ENCODE measurements at places on chromosomes 11 and 22.

GRCh38 chr11:126739499-126740145, 260.9 kb downstream of the KIRREL3 start:
- DNase-seq: no peak

DNA sequence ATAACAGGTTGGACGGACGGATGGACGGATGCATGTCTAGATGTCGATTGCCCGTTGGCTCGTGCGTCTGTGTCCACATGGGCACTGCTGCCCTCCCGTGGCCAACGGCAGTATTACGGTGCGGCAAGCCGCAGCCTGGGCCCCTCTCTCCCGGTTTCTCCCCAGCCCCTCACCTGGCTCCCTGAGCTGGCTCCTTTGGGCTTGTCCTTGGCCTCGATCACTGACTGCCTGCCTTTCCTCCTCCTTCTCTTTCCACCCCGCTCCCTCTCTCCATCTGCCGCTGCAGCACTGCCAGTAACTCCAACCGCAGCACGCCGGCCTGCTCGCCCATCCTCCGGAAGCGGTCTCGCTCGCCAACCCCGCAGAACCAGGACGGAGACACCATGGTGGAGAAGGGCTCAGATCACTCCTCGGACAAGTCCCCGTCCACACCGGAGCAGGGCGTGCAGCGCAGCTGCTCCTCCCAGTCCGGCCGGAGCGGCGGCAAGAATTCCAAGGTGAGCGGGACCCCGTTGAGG, 77.3 kb downstream of the SCN3B start:
- DNase-seq: peak; percentile 60

- no peak for DNase-seq
Measured at GRCh38 chr11:1538153-1538552, 33.9 kb downstream of the DUSP8 start.

GRCh38 chr11:122780296-122780949, 57.9 kb upstream of the CRTAM start:
- no peak for DNase-seq

DNA sequence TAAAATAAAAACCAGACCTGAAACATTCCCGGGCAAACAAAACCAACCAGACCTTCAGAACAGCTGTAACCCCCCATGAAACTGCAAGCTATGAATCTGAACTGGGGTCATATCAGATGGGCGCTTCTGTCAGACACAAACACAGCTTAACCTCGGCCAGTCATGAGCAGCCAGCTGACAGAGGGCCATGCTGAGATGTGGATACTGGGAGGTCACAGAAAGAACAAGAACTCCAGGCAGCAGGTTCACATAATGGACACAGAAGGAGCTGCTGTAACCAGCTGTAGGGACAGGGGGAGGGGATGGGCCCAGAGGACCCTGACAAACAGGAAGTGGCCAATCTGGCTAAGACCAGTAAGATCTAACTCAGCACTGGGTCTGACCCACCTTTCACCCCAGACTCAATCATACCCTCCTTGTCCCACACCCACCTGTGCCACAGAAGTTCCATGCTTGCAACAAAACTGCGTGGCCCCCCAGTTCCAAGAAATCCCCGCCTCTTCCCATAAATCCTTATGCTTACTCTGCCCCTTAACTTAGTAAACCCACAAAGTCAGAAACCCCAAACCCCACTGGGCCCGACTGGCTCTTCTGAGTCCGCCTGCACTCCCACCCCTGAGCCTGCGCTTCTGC, 4.0 kb downstream of the APOL4 start:
- DNase-seq: peak; percentile 24

- no peak for DNase-seq
Measured at GRCh38 chr11:105429096-105429910, 180.6 kb upstream of the GRIA4 start.

- DNase-seq: no peak
Measured at GRCh38 chr22:42862045-42862734, 5.1 kb upstream of the ARFGAP3 start.

GRCh38 chr11:9568854-9569587, 4.4 kb upstream of the WEE1 start:
- DNase-seq: peak; percentile 13

DNA sequence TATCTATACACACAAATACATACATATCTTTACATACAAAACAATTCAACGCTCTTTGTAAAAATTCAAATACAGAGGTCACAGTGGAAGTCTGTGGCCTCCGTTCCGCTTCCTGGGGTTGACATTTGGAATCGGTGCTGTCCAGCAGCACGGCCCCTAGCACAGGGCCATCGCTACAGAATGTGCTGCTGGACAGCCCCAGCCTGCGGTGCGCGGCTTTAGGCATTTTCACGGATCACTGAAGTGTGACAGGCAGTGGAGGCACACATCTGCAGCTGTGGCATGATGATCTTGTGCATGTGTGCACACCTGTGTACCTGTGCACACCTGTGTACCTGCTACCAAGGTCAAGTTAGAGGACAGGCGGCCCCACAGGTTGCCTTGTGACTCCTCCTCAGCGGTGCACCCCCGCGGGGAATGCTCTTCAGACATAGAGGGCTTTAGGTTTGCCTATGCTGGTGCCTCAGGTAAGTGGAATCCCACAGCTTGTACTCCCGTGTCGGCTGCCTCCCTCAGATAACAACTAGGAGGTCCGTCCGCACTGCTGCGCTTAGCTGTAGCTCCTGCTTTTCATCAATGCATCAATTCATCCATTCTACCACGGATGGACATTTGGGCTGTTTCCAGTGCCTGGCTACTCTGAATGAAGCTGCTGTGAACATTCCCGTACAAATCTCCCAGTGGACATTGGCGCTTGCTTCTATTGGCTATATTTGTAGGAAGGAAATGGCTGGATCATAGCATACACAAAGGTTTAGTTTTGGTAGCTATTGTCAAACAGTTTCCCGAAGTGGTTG, 29.9 kb downstream of the GAL start:
- no peak for DNase-seq

DNA sequence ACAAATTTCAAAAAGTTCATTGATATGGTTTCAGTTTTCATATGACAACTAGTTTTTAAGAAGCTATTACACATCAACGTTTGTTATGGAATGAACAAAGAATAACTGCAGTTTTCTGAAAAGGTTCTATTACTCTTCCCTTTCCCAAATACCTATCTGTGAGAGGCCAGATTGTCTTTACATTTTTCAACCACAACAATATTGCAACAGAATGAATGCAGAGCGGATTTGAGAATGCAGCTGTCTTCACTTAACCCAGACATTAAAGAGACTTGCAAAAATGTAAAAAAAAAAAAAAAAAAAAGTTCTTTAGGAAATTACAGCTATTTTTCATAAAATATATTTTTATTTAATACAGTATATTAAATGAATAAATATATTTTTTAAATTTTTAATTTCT, 250.8 kb downstream of the DDX10 start:
- no peak for DNase-seq

DNA sequence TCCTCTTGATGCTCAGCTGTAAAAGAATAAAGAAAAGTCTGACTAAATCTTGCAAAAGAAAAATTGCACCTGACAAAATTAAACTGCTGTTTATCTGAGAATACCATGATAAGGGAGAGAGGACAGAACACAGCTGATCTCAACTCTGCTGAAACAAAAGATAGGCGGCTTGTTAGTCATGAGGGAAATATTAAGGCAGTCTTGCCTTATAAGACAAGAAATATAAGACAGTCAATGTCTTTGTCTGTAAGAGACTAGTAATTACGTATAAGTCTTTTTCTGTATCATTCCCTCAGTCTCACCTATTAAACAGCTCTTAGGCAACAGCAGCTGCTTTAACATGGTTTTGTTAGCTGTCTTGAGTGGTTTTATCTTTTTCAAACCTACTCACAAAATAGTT, 296.6 kb downstream of the LUZP2 start:
- DNase-seq: no peak

GRCh38 chr22:19962246-19962908, 20.8 kb upstream of the TXNRD2 start:
- DNase-seq: peak; percentile 85

- DNase-seq: no peak
Measured at GRCh38 chr11:11757909-11758308, 83.9 kb upstream of the USP47 start.

DNA sequence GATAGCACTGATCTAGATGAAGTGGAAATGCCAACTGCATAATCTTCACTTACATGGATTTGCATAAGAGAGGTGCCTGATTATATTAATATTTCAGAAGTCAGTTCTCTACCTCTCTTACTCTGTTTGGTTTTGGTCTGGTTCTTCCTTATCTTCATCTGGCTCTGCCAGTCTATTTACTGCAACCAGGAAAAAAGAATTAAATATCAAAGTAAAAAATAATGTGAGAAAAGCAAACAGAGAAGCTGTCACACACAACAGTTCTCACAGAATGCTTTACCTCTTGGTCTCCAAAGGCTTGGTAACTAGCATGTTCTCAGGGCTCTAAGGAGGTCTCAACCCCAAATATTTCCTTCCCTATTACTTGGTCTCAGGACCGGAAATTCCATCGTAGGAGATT, 6.7 kb downstream of the VSIG10L2 start:
- no peak for DNase-seq

GRCh38 chr11:60703374-60703773, 4.0 kb downstream of the MS4A8 start:
- DNase-seq: no peak

DNA sequence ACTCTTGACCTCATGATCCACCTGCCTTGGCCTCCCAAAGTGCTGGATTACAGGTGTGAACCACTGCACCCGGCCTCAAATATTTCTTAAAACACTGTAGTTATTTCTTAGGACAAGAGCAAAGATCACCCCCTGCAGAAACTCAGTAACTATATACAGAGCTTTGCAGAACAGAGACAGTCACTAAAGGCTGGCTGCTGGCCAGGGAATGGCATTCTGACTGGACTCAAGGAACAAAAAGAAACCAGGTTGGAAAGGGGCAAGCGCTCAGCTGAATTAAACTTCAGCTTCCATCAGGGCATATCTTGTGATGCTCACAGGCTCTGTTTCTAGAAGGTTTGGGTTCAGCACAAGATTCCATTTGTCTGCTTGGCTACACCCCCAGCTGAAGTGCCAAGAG, 95.8 kb downstream of the ADAMTS15 start:
- no peak for DNase-seq

DNA sequence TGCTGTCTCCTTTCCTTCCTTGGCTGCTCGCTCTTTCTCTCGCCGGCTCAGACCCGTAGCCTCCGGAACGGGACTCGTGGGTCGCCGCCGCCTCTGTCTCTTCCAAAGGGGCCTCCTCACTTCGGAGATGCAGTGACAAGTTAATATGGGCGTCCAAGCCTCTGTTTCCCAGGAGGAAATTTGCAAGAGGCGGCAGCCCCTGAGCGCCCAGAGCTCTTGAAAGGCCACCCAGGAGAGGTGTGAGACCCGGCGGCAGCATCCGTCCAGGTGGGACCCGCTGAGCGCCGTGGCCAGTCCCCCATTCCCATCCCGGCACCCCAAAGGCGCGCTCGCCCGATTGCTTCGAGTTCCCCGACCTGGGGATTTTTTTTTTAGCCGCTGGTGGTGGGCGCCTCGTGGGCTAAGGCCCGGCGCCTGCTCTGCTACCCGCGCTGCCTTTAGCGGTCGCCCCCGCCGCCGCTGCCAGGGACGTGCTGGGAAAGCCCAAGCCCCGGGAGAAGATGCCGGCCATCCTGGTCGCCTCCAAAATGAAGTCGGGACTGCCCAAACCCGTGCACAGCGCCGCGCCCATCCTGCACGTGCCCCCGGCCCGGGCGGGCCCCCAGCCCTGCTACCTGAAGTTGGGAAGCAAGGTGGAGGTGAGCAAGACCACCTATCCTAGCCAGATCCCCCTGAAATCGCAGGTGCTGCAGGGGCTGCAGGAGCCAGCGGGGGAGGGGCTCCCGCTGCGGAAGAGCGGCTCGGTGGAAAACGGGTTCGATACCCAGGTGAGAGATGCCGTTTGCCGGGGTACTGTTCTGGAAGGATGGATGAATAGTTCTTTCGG, 772 bp downstream of the NAV2 start:
- DNase-seq: no peak

GRCh38 chr11:128956401-128957201, 13.9 kb upstream of the TP53AIP1 start:
- DNase-seq: peak; percentile 66

- peak; percentile 88 for DNase-seq
Measured at GRCh38 chr11:75768112-75768908, at the start of gene DGAT2. Gene DGAT2, plus strand, starts transcription at chr11:75768778. Its CDS starts 214 bp downstream, at chr11:75768992.

- no peak for DNase-seq
Measured at GRCh38 chr11:5288906-5289550, 12.7 kb downstream of the OR51B4 start.

- peak; percentile 16 for DNase-seq
Measured at GRCh38 chr22:32204040-32204855, 625 bp downstream of the RFPL2 start.

DNA sequence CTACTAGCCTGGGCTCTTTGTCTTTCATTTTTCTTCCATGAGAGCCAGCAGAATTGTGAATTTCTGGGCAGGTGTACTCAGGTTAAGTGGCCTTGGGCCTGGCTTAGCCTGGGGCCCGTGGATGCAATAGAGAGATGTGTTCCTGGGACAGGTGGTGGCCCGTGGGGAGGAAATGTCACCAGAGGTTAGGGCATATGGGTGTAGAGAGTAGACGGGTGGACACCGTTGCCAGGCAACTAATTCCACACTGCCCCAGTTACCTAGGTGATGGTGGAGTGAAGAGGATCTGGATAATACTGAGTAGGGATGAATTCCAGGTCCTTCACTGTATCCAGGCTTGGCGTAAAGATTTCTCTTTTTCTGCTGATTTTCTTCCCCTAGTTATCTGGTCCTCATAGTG, 175.0 kb downstream of the INSC start:
- no peak for DNase-seq

- no peak for DNase-seq
Measured at GRCh38 chr11:95284057-95285052, 53.4 kb upstream of the SESN3 start.

DNA sequence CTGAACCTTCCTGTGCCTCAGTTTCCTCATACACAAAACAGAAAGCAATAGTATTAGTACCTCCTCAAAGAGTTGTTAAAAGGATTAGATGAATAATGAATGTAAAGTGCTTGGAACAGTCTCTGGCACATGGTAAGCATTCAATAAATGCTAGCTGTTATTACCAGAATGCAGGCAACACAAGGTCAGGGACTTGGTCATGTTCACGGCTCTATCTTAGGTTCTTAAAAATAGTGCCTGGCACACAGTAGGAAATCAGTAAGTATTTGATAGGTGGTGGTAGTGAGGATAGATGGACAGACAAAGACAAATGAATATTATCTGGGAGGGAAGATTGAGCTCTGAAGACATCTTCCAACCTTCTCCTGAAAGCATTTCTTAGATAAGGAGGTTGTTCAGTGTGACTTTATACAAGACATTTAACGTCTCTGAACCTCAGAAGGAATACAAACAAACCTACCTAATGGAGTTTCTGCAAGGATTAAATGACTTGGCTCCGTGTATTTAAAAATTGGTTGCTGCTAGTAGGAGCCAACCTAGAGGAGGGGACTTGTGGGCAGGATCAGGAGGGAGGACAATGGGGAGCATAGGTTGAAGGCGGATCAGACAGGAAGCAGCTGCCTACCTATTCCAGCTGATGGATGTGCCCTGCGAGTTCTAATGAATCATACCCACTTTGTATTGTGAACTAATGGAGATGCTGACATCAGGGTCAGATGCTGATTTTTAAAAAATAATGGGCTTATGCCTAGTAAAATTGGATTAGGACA, 94.1 kb downstream of the DBX1 start:
- DNase-seq: no peak
